ENCODE measurements at places on chromosomes 3 and 15.
A peak's percentile ranks its signal among the peaks of the same experiment; 100 is the strongest.

DNA sequence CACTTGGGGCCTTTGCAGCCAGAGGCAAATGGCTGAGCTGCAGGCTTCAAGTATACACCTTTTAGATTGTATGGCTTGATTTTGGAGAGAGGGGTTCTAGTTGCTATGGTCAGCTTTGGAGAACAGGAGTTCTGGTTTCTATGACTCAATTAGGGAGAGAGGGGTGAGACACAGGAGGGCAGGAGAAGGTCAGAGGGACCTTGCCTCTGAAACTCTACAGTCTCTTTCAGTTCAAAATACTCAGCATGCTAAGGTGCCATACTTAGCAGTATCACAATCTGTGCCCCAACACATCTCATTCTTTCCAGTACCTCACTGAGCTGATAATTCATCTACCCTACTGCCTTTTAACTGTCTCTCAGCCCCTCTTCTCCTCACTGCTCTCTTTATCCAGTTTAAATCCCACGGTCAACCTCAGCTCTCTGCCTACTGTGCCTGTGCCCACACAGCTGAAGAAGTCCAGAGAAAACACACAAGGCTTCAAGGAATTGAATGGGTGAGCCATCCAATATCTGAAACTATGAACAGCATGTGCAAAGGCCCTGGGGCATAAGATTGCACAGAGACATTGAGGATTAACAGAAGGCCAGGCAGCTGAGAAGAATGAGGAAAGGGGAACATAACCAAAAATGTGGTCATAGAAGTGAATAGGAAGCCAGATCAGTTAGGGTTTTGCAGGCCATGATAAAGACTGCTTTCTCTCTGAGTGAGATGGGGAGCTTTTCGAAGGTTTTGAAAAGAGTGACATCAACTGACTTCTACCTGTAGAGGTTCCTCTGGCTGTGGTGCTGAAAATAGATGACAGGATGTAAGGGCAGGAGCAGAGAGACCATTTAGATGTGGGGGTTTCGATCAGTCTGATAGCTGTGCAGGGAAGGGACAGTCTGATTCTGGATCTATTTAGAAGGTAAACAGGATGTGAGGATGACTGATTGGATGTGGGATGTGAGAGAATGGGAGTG, 54.5 kb upstream of the C3orf80 start:
- no peak for DNase-seq

DNA sequence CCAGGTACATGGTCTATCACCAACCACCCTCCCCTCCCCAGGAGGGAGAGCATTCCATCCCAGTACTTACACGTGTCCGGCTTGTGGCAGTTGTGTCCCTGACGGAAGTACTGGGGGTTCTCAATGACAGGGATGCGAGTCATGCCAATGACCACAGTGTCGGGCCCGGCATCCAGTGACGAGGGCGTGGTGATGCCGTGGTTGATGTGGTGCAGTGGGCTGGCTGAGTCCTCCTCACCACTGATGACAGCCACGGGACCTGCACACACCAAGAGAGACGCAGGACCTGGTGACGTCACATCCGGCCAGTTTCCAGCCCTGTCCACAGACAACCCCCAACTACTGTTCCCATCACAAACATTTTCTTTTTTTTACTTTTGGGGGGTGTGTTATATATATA, 223.8 kb downstream of the NTRK3 start:
- no peak for DNase-seq

- no peak for DNase-seq
Observed at GRCh38 chr3:70703305-70704102, 391.1 kb upstream of the MDFIC2 start.

DNA sequence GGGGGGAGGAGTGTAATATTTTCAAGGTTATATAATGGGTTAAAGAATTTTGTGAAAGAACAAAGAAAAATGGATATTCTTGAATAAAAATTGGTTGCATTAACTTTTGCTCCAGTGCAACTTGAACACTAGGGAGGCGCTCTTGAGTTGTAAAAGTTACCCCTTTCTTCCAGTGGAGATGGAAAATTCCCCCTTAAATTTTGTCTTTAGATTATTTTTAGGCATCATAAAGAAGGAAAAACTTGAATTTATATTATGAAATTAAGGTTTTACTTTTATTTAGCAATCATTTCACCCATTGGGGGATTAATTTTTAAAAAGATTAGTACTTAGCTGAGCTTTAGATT, 550 bp upstream of the CHD2 start:
- DNase-seq, result peak; percentile 40

DNA sequence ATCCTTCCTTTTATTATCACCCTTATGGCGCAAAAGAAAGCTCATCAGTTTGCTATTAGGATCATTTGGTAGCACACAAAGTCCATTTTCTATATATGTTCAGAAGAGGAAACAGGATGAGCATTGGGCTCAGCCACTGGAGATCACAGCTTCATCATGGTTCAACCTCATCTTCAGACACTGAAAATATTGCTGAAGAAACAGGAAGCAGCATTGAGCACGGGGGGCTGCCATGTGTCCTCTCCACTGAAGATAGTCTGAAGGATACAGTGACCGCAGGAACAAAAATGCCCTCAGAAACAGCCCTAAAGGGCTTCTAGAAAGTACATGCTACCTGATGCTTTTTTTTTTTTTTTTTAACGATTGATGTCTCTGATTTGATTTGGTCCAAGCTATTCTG, 835.3 kb upstream of the CFAP20DC start:
- DNase-seq, result no peak

- no peak for DNase-seq
Observed at GRCh38 chr3:134462331-134462941, 23.3 kb downstream of the ANAPC13 start.

DNA sequence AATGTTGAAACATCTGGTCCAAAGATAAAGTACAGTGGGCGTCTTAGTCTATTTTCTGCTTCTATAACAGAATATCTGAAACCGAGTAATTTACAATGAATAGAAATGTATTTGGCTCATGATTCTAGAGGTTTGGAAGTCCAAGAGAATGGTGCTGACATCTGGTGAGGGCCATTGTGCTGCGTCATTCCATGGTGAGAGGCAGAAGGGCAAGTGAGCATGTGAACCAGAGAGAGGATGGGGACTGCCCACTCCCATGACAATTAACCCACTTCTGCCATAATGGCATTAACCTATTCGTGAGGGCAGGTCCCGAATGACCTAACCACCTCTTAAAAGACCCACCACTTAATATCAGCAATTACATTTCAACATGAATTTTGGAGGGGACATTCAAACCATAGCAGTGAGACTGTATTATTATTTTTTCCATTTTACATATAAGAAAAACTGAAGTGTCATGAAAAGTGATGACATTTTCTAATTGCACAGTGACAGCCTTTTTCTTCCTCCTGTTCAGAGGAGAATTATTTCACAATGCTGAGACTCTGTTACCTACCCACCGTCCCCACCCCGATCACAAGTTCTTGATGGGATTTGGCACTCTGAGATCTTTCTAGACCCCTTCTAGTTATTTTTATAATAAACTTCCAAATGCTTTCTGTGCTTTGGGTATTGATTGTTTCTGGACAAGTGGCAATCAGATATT, 238.8 kb downstream of the RPLP1 start:
- no peak for DNase-seq

GRCh38 chr15:40550341-40551037, 14.4 kb downstream of the CCDC32 start:
- DNase-seq, result no peak

DNA sequence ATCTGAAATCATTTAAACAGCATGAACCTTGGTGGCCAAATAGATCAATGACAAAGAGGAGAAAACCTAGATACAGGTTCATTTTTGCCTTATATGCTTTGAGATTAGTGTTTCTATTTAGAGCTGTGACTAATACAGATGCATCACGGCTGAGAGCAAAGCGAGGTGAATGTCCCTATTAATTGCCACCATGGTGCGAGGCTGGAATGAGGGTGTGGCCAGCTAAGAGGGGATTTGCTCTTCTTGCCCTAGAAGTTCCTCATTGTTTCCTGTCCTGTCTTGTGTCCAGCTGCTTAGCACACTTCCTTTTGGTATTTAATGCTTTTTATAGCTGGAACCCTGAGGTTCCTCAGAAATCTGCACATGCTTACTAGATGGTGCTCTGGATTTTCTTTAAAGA, 339.1 kb upstream of the RGMA start:
- DNase-seq, result no peak

DNA sequence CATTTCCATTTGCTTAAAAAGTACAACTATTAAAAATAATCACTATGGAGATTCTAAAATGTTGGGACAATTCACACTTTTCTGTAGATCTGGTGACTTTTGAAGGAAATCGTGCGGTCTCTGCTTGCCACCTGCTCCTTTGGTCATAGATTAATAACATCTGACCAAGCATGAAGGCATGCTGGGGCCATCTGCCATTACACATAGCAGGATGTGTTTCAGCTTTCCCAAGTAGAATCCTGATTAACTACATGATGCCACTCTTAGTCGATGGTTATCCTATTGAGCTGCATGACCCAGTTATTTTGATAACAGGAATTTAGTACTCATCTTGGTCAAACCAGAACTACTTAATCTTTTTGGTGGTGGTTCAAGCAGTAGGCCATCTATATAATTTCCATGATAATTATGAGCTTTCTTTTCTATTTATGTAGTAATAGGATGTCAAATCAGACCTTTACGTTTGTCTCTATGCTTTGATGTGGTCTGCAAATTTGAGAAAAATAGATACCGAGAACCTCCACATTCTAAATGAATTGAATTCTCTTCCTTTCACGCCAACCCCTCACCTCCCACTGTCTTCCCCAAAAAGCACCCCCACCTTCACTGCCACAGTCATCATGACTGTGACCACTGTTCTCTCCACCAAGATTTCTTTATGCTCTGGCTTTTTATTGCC, 158.1 kb downstream of the DIPK2A start:
- DNase-seq, result no peak

DNA sequence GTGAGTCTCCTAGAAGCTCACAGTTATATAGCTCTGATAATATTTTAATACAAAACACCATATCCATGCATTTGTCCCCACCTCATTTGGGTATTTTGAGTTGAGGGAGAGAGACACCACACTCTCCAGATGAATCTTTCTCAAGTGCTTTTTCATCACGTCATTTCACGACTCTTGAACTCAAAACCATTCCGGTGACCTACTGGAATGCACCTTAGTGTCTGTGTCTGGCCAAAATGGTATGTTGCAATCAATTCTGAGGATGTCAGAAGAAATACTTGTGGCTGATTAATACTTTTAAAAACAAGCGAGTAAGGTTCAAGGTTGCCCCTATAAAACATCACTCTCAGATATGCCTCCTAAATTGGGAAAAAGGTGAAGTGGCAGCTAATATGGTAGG, 352.6 kb upstream of the ICE2 start:
- DNase-seq, result no peak

- no peak for DNase-seq
Observed at GRCh38 chr15:49830391-49830790, 209.5 kb downstream of the DTWD1 start.

DNA sequence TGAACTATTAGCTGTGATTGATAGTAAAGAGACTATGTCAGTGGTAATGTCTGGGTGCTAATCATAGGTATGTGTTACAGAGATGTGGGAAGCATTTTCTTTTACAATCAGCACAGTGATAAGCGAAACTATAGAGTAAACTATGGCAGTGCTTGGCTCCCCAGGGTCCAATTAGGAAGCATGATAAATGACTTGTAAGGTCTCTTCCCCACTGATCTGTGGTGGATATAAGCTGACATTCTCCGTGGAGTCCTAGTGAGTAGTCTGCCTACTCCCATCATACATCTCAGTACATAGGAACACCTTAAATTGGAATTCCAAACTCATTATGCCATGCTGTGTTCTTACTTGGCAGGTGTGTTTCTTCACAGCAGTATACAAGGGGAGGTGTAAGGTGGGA, 204.2 kb downstream of the GAP43 start:
- DNase-seq, result no peak

GRCh38 chr15:90221246-90221900, 12.4 kb downstream of the CIB1 start:
- DNase-seq, result peak; percentile 35

DNA sequence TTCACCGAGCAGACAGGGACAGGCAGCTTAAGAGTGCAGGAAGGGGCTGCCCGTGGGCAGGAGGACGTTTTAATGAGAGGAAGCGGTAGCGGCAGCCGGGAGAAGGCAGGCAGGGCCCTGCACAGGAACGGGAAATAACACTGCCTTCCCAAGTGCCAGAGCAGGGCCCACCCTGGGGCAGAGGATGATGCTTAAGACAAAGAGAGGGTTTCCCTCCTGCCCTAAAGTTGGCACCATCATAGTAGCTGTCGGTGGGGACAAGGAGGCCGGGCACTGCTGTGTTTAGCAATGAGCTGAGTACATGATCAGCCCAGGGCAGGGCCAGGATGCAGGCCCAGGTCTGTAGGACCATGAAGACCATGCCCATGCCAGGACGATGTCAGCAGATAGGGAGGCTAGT, 21.7 kb downstream of the PRR20G start:
- no peak for DNase-seq

- DNase-seq, result no peak
Observed at GRCh38 chr15:47095833-47096232, 621.5 kb upstream of the SEMA6D start.

DNA sequence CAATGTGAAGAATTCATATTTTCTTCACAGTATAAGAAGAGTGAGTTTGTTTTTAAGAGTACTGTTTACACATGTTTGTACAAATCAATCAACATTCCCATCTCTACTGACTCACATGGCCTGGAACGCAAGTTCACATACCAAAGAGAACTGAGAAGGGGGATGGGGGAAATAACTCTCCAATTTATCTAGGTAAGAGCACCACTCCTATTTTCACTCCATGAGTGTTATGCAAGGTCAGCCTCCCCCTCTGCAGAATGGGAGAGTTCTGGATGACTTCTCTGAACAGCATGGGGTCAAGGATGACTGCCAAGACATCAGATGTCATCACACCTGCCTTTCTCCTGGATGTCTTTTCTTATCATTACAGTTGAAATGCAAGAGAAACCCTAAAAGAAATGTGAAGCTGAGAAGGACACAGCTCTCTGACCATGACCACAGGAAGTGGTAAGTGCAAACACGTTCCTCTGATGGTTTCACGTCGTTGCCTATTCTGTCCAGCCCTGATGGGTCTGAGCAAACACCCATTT, 95.2 kb downstream of the SEMA6D start:
- DNase-seq, result no peak

DNA sequence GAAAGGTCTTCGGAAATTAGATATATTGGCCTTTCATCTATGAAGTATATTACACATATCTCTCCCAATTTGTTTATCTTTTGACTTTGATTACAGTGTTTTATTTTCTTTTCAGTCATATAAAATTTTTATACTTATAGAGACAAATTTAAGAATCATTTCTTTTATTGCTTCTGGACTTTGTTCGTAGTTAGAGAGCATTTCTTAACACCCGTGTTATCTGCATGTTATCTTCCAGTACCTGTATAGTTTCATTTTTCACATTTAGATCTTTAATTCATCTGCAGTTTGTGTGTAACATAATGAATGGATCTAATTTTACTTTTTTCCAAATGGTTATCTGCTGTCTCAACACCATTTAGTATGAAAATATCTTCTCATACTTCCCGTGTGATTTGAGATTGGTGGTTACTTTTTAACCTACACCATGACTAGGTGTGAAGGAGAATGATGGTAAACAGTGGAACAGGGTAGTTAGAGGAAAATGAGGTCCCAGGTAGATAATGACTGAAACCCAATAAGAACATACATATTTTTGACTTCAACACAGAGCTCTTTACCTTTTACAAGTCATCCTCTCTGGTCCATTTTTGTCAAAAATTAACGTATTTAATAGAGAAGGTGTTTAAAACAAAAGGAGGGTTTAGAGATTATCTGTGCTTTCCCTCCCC, 99.3 kb downstream of the LPP start:
- no peak for DNase-seq
